ENCODE measurements at places on chromosomes 5 and 9. TPM values are rescaled to one million over a fixed set of nuclear protein-coding genes. Genes with fewer than 3 reads are reported as not detected.

FOCAD gene
- 188 TPM for total RNA-seq

PCDHA10 gene
- total RNA-seq, result 42.3 TPM

RORB gene
- total RNA-seq, result 55.7 TPM

PRUNE2 gene
- total RNA-seq, result 29.1 TPM

Measured in parietal lobe (tissue), 2 donors.